ENCODE measurements at places on chromosomes 5 and 9. TPM values are rescaled to one million over a fixed set of nuclear protein-coding genes. Genes with fewer than 3 reads are reported as not detected.

Gene LHX2
- total RNA-seq: not detected

Gene CD72
- 0.58 TPM for total RNA-seq

Gene FST
- 2.3 TPM for total RNA-seq

Gene PCDHB14
- 5.2 TPM for total RNA-seq

Gene PLGRKT
- total RNA-seq: 34.2 TPM

Gene ALDOB
- total RNA-seq: 0.40 TPM

Gene SYNPO
- 552 TPM for total RNA-seq

Gene BRINP1
- total RNA-seq: 1.6 TPM

Gene CMBL
- total RNA-seq: 52.1 TPM

Gene TIMD4
- 1.4 TPM for total RNA-seq

Gene OR1Q1
- total RNA-seq: not detected

Gene ZNF879
- total RNA-seq: 5.1 TPM

Gene ENTREP1
- 25.0 TPM for total RNA-seq

Gene GDF9
- 0.14 TPM for total RNA-seq

Gene TXNDC8
- not detected for total RNA-seq

Gene IFNA21
- not detected for total RNA-seq

Gene CDH12
- total RNA-seq: not detected

Gene MED27
- total RNA-seq: 19.9 TPM

Gene BNIP1
- 13.1 TPM for total RNA-seq

GRCh38 chr9:105693435-105694189 lies 729 bp upstream of the TMEM38B start:
- DNase-seq: no peak

DNA sequence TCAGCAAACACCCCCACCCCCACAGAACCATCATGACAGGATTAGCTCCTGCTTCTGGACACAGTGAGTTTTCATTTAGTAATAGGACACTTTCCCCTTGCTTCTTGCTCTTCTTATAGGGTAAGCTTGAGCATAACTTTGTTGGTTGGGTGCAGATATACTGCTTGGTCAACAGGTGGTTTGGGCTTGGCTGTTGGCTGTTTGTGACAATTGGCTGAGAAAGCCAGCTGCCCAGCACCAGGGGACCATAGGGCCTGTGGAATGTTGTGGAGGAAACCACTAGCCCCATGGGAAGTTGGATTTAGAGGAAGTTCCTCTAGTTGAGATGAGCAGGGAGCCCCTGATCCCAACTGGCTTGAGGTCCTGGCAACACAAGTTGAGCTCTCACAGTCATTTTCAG lies 30.5 kb downstream of the PPP3R2 start:
- DNase-seq: no peak

- no peak for DNase-seq
These were observed 161.1 kb downstream of the COL23A1 start for GRCh38 chr5:178429156-178429468.

GRCh38 chr9:29332789-29333188 lies 1759.5 kb upstream of the C9orf72 start:
- no peak for DNase-seq

DNA sequence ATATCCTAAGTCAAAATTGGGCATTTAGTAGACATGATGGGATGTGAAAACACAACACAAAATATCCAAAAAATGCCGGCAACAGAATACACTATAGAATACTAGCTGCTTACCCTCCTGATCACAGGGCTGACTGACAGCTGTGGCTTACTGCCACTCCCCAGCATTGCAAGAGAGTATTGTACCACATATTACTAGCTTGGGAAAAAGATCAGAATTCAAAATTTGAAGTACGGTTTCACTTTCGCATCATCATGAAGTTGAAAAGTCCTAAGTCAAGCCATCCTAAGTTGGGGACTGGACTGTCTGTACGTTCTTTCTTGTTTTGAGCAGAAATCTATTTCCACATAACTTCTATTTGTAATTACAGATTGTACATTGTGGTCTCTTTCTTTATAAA lies 851.4 kb downstream of the MAT2B start:
- DNase-seq: no peak

GRCh38 chr5:114830114-114830513 lies 339.6 kb downstream of the TRIM36 start:
- DNase-seq: no peak

- DNase-seq: no peak
These were observed 232.8 kb downstream of the DOCK8 start for GRCh38 chr9:447230-448025.

GRCh38 chr9:137924169-137924568 lies 46.6 kb downstream of the CACNA1B start:
- DNase-seq: no peak

DNA sequence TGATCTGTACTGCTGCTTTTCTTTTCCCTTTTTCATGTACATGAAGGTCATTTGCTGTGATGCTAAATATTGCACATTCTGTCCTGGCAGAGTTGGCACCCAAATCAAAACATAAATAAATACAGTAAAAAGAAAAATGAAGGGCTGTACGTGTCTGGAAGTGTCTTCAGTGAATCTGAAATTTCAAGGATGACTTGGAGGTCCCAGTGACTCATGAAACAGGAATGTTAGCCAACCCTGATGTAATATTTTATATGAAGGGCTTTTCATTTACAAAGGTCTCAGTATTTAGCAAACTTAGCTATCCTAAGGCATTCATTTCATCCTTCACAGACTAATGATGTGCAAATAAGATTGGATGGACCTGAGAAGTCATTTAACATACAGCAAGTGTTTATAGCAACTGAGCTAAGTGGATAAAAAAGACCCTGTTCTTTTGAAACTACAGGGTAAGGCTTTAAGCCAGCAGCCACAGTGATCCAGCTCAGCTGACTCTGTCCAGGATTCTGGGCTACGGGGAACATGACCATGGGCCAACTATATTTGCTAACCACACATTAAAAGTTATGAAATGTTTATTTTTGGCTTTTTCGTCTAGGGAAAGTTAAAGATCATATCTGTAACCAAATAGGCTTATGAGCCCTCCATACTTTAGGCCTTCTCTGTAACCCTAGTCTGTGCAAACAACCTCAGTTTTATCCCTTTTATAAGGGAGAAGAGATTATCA lies 104.0 kb upstream of the DMRTA1 start:
- DNase-seq: no peak

- no peak for DNase-seq
These were observed 928 bp upstream of the PCDHGC4 start for GRCh38 chr5:141483902-141484301.

DNA sequence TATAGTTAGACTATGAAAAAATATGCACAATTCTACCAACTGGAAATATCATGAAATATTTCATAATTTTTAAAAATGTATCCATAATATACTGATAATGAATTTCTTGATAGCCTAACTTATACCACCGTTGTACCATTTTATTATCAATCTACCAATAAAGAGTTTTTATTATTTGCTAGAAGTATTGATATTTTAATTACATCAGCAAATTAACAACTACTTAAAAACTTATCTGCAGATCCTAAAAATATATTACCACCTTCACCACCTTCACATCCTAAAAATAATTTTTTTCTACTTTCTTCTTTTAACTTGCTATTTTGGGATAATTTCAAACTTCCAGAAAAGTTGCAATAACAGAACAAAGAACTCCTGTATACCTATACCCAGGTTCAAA lies 21.4 kb downstream of the ATPSCKMT start:
- DNase-seq: no peak

- DNase-seq: no peak
These were observed 17.4 kb upstream of the LRRC19 start for GRCh38 chr9:27022920-27023319.

DNA sequence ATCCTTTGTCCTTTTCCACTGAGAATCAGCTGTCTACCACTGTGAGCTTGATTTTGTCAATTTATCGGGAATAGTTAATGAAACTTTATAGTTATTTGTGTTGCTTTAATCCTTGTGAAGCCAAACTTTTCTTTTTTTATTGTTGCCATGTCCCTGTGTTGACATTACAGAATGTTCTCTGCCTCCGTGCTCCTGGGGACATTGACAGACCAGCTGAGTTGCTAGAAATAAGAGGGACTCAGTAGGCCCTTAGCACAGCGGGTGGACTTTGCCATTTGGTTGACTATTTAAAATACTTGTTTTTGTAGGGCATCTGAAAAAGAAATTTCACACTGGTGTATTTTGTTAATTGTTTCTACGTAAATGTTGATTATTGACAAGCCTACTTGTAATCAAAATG lies 70.5 kb downstream of the IL31RA start:
- DNase-seq: no peak

DNA sequence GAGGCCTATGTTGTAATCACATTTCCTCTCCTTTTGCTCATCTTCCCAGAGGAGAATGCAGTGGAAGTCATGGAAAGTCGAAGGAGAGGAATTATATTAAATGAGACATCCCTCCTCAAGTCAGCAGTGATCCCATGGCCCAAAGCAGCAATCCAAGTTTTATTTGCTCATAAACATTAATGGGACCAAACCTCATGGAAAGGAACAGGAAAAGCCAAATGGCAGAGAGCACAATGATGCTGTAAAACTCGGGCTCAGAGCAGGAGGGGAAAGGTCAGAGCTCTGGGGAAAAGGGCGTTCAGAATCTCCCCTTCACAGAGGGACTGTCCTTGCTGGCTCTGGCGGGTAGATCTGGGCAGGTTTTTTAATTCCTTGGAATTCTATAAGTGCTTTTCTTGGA lies 175.8 kb downstream of the C5orf15 start:
- DNase-seq: no peak

- no peak for DNase-seq
These were observed 1.0 kb upstream of the SAP30L start for GRCh38 chr5:154444556-154445421.

DNA sequence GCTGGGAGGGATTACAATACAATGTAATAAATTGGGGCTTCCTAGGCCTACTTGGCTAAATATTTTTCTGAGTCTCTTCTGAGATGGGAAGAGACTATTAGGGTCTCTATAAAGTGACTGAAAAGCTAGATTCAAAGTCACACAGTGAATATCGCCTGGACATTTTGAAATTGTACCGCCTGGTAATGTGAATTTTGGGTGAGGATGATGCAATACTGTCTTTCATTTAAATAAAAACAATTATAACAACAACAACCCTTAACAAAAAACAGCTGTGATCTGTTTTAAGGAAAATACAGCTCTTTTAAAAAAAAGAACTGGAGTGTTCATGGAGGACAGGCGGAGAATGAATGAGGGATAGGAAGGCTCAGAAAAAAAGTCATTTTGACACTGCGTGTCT lies 615.0 kb downstream of the RAB3C start:
- DNase-seq: no peak

DNA sequence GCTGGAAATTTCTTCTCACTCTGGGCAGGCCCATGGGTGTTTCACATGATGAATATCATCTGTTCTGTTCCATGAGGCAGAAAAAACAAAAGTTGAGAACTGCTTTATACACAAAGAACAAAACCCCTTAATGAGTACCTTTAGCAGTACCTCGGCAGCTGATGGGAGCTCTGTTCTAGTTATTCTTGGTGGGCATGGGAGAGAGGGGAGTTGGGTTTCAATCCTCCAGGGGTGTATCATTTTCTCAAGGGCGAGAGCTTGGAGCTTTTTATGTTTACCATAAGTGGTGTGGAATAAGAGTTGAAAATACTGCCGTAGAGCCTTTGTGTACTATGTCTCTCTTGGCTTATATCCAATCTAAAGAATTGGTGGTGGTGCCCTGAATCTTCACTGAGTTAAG lies 103.3 kb upstream of the ZNF608 start:
- no peak for DNase-seq

DNA sequence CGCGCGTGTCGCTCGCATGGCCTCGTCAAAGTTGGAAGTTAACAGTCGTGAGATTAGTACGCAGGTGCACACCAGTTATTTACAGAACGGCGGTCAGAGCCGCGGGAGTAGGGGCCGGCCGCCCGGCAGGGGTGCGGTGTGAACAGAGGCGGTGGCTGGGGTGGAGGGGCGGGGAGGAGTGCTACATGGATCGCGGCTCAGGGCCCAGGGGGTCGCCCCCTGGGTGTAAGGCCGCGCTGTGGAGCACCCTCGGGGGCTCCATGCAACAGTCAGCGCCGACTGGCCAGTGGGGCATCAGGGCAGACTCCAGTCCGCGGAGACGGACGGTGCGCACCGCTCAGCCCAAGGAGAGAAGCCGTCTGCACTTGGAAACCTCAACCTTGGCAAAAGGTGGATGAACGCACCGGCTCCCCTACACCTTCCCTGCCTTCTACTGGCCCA lies 60.3 kb downstream of the ZNF354C start:
- DNase-seq: no peak

- no peak for DNase-seq
These were observed 473.9 kb upstream of the CYLC2 start for GRCh38 chr9:102521097-102521755.

DNA sequence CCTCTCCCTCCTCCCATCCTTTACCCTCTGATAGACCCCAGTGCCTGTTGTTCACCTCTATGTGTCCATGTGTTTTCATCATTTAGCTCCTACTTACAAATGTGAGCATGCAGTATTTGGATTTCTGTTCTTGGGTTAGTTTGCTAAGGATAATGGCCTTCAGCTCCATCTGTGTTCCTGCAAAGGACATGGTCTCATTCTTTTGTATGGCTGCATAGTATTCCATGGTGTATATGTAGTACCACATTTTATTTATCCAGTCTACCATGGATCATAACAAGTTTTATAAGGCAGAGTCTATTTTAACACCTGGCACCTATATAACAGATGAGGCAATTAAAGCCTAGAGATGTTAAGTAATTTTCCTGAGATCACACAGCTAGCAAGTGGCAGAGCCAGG lies 7.4 kb downstream of the YTHDC2 start:
- DNase-seq: no peak

- no peak for DNase-seq
These were observed 181.0 kb upstream of the PITX1 start for GRCh38 chr5:135214897-135215616.

- DNase-seq: no peak
These were observed 38.3 kb downstream of the PIK3R1 start for GRCh38 chr5:68253624-68254585.

DNA sequence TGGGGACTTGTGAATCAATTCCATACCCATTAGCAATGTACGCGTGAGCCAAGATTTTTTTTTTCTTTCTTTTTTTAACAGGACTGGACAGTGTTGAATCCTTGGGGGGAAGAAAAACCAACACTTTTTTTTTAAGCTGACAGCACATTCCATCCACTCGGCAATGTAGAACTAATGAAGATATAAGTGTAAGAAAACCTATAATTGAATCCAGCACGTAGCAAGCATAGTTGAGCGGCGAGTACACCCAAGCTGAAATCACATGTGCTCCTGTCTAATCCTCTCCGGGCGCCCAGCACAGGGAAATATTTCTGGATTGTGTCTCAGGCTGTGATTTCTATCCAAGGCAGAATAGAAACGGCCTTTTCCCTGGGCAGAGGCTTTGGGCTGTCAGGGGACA lies 118.2 kb downstream of the BOD1 start:
- no peak for DNase-seq

- no peak for DNase-seq
These were observed 473.0 kb downstream of the PLK2 start for GRCh38 chr5:57986761-57987341.

Data from right cardiac atrium (tissue), 5 donors.